Activated naive CD4-positive, alpha-beta T cell (primary cell): ENCODE measurements at places on chromosomes 11 and 22.

GRCh38 chr11:134604886-134605285, 192.8 kb upstream of the B3GAT1 start:
- no peak for DNase-seq

DNA sequence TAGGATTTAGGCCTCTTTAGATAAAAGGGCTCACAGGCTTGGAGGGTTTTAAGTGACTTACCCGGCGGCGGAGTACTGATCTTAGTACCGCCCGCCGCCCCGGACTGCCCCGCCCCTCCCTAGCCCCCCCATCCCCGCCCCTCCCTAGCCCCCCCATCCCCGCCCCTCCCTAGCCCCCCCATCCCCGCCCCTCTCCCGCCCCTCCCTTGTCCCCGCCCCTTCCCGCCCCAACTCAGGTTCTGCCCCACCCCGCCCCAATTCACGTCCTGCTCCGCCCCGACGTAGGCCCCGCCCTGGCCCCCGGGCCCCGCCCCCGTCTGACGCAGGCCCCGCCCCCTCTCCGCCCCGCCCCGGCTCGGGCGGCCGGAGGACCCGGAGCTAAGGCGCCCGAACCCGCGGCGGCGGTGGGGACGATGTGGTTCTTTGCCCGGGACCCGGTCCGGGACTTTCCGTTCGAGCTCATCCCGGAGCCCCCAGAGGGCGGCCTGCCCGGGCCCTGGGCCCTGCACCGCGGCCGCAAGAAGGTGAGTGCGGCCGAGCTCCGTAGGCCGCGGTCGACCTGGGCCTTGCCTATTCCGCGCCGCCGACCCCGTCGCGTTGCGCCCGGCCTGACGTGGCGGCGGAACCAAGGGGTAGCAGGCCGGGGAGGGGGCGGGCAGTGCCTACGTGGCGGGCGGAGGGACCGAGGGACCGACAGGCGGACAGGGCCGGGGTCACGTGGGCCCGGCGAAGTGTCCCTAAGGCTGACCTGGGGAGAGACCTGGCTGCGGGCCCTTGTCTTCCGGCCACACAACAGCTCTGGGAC, at the start of gene SCYL1:
SCYL1 (plus strand) TSS at position 343 of the 805 bp plus-strand sequence; CDS start at position 414, 71 bp downstream.
- peak; percentile 84 for DNase-seq

- DNase-seq: no peak
These were observed 9.1 kb upstream of the OR10D3 start for GRCh38 chr11:124174001-124174583.

- DNase-seq: no peak
These were observed 328.7 kb upstream of the B3GAT1 start for GRCh38 chr11:134740590-134741261.

GRCh38 chr11:68691402-68691784, 7.0 kb downstream of the GAL start:
- DNase-seq: no peak

DNA sequence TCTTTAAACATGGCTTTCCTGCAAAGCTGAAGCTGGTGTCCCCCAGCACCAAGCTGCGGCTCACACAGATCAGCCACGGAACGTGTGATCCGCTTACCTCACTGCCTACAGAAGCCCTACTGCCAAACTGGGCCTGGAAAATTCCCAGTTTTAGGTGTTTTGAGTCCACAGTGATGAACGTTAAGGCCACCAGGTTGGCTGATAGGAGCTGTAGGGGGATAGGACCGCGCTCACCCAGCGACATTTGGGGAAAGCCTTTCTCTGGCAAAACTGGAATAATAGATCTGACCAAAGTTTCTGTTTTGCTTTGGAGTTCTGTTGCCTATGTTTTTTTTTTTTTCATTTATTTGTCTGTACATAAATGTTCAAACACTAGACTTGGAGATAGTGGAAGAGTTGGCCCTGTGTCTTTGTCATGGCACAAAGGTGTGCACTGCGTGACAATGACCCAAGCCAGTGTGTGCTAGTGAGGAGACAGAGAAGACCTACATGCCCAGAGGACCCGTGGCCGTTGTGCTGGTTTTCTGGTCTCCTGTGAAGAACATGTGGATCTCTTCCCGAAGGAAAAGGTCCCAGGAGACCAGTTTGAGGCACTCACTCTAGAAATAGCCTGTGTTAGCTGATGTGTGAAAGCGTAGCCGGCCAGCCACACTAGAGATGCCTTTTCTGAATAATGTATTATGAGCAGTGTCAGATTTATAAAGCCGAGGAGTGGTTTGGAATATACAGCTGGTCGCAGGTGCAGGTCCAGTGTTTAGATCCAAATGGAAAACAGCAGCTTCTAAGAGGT, 15.0 kb downstream of the ASPHD2 start:
- DNase-seq: no peak

GRCh38 chr11:75565916-75566762, 4.1 kb downstream of the SERPINH1 start:
- no peak for DNase-seq

DNA sequence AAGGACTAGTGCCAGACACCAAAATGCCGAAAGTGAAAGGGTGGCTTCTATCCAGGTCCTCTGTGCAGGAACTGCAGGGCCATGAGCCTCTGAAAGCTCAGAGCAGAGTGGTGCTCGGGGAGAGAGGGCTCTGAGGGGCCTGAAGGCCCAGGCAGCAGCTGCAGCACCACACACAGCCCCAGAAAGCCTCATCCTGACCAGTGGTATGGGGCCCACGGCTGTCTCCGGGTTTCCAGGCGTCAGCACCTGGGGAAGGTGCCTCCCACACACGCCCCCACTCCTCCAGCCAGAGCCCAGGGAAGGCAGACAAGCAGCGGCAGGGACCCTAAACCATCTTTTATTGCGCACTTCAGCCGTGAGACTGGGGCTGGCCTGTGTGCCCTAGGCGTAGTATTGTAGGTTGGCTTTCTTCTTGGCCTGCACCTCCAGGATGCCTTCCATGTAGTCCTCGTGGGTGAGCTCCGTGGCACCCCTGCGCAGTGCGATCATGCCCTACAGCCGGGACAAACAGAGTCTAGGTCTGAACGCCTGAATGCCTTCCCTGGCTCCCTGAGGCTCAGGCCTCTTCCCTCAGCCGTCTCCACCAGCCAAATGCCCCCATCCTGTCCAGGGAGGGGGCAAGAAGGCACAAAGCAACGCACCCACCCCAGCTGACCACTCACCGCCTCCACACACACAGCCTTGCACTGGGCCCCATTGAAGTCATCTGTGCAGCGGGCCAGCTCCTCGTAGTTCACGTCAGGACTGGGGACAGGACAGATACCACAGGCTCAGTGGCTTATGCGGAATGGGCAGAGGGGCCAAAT, 7.6 kb downstream of the PSMC3 start:
- no peak for DNase-seq

GRCh38 chr11:83394331-83394730, 108.2 kb upstream of the CCDC90B start:
- DNase-seq: no peak

GRCh38 chr11:113446938-113447337, 28.3 kb downstream of the DRD2 start:
- no peak for DNase-seq

DNA sequence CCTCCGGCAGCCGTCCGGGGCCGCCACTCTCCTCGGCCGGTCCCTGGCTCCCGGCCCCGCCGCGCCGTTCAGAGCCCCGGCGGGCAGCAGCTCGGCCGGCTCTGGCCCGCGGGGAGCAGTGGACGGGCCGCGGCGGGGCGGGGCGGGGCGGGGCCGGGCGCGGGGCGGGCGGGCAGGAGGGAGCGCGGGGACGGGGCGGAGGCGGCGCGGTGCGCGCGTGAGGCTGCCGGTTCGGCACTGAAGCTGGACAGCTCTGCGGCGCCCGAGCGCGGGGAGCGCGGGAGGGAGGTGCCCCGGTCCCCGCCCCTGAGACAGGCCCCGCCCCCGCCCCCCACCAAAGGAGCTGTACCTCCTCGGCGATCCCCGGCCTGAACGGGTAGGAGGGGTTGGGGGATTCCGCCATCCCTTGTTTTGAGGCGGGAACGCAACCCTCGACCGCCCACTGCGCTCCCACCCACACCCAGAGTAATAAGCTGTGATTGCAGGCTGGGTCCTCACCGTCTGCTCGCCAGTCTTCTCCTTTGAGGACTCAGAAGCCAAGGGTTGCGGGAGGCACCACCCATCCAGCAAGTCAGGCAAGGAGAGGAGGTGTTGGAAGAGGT, at the start of gene DRD2:
DRD2 (minus strand) TSS at position 239 of the 602 bp plus-strand sequence. CDS start 50,747 bp downstream, outside the sequence.
- no peak for DNase-seq

DNA sequence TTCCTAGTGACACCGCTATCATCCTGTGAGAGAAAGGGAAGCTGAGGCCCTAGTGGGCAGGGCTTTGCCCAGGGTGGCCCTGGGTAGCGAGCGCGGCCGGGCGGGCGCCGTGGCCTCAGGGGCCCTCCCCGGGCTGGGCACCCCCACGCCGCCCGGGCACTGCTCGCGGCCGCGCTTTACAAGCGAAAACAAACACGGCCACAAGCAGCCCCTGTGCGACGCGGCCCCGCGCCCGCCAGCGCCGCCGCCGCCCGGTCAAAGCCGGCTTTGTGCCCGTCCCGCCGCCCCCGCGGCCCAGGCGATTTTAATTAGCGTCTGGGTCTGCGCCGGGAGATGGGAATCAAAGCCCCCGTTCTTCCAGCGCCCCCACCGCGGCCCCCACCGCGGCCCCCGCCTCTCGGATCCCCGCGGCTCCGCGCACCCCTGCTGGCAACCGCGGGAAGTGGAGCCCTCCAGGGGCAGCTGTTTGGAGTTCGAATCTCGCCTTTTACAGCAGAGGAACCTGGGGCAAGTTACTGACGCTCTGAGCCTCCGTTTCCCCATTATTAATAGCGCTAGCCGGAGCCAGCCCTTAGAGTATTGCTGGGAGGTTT, 47.9 kb downstream of the CHRDL2 start:
- DNase-seq: no peak

GRCh38 chr11:11555208-11555607, 66.6 kb downstream of the GALNT18 start:
- no peak for DNase-seq

DNA sequence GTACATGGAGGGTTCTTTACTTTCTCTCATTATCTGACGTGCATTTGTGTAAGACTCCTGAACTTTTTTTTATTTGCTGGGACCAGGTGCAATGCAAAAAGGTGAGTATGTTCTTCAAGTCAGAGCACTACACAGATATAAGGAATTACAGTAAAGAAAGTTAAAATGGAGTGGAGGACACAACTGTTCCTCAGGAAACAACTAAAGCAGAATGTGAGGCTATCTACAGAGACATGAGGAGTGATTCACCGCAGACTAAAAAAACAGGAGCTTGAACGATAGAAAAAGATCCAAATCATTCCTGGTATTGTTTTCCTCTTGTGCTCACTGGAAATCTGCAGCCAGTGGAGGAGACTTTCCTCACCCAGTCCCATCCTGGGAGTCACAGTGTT, 106.2 kb downstream of the ABTB2 start:
- DNase-seq: no peak

GRCh38 chr11:74702383-74703007, 28.7 kb downstream of the CHRDL2 start:
- peak; percentile 28 for DNase-seq

- no peak for DNase-seq
These were observed 41.0 kb downstream of the PAX6 start for GRCh38 chr11:31770011-31770700.

GRCh38 chr11:30244265-30244664, 13.5 kb downstream of the FSHB start:
- DNase-seq: no peak

- no peak for DNase-seq
These were observed 7.3 kb downstream of the RGL4 start for GRCh38 chr22:23698094-23698493.

GRCh38 chr22:30720263-30720837, 25.7 kb downstream of the OSBP2 start:
- DNase-seq: no peak

DNA sequence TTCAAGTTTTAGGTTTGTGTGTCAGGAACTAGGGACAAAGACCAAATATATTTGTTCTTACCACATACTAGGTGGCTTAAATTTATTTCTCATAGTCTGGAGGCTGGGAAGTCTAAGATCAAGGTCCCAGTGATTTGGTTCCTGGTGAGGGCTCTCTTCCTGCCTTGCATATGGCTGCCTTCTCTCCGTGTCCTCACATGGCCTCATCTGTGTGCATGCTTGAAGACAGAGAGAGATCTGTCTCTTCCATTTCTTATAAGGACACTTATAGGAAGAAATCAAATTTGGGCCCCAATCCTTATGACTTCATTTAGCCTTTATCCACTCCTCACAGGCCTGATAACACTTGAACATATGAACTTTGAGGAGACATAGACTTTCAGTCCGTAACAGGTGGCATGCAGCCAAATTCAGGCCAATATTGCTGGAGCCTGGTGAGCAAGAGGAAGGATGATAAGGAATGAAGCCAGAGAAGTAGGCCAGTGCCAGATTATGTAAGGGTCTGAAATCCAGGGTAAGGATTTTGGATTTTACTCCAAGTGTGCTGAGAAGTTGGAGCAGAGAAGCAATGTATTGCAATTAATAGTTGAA, 35.1 kb downstream of the TTC17 start:
- DNase-seq: no peak

DNA sequence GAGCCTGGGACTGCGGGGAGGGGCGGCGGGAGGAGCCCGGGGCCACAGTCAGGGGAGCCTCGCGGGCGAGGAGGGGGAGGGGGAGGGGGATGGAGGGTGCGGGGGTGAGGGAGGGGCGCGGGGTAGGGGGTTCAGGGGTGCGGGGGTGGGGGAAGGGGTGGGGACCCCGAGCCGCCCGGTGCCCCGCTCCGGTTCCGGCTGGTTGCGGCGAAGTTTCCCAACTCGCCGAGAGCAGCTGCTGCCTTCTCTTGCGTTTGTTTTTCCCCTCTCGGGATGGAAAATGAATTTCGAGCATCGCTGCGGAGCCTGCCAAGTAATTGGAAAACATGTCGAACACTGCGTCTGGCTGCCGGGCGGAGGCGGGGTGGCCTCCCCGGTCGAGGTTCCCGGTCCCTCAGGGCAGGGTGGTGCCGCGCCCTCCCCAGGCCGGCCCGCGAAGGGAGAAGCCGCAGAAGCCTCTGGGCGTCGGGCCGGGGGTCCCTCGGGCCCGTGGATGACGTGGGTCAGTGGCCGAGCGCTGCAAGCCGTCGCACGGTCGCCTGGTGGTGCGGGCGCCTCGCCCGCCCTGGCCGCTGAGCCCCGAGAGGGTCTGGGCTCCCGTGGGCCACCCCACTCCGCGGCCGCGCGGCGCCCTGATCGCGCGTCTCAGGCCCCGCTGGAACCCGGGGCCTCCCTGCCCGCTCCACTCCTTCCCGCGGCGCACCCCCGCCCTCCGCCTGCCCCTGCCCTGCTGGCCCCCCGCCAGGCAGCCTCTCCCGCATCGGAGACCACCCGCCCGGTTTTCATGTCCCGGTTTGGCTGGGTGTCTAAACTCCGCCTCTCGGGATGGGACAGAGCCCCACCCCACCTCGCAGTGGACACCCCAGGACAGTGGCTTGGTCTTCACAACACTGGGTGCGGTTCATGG, 12.1 kb downstream of the SPATA19 start:
- DNase-seq: no peak

GRCh38 chr11:131598305-131598704, 227.9 kb downstream of the NTM start:
- DNase-seq: no peak

DNA sequence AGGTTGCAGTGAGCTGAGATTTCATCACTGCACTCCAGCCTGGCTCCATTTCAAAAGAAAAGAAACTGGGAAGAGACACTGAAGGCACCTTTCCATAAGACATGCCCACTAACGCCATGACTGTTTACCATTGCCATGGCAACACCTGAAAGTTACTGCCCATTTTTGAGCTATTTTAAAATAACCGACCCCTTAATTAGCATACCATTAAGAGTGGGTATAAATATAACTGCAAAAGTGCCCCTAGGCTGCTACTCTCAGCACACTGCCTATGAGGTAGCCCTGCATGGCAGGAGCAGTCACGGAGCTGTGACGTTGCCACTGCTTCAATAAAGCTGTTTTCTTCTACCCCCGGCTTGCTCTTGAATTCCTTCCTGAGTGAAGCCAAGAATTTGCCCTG, 9.9 kb upstream of the RNASEH2C start:
- DNase-seq: no peak
